Ammon's horn (tissue), 1 donor: ENCODE measurements at places on chromosomes 5 and 9.

GRCh38 chr5:148811756-148812155 is 14.7 kb upstream of the ADRB2 start:
- no peak for DNase-seq

DNA sequence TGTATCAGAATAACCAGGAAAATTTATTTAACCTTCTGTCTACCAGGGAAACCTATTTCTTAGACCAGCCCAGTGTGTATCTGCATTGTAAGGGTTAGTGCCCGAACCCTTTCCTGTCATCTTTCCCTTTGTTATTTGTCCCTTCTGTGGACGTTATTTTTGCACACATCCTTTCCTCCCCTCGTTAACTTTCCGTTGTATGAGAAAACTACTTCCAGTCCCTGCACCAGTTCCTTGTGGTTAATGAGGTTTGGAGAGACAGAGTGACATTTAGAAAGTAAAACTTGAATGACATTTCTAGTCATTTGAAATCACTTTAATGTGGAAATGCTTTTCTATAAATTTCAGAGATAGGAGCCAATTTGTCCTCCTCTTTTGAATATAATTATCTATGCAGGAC is 4.3 kb upstream of the IFNB1 start:
- DNase-seq, result no peak

DNA sequence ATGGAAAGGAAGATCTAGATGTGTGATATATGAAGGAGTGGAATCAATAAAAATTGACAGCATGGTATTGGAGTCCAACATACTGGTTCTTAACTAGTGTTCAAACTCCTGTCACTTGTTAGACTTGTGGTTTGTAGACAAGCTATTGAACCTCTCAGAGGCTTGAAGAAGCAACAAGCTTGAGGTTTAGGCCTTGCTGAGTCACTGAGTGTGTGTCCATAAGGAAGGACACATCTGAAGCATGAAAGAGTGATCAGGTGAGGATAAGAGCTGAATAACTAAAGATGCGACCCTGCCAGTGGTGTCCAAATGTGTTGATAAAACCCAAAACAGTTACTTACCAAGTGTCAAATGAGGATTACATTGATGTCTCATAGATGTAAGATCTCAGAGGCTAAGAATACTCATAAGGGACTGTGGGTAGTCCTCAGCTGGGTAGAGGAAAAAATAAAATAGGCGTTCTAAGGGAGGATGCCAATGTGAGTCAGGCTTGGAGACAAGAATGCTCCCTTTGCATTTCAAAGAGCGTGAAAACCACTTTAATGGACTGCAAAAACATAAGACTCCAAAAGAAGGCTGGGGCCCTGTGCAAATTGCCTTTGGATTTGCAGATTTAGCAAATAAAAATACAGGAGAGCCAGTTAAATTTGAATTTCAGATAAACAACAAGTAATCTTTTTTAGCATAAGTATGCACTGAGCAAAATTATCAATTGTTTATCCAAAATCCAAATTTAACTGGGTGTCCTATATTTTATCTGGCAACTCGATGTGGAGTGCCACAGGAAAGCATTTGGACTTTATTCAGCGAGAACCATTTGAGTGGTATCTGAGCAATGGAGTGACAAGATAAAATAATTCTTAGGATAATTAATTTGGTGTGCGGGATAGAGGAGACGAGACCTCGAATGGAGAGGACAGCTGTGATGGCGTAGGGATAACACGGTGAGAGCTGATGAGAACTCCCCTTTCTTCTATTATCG is 757.3 kb upstream of the WWC1 start:
- DNase-seq, result no peak

DNA sequence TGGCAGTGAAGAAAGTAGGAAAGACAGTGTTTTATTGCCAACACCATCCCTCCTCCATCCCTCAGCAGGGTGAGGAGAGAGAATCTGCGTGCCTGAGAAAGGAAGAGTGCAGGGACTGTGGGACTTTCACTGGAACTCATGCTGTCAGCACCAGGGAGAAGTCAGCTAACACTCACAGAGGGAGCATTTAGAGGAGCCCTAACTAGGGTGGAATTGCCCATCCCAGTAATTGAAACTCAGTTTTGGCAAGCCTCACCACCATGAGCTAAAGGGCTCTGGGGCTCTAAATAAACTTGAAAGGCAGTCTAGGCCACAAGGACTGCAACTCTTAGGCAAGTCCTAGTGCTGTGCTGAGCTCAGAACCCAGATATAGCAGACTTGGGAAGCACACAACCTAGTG is 622.3 kb downstream of the SEMA5A start:
- DNase-seq, result no peak

DNA sequence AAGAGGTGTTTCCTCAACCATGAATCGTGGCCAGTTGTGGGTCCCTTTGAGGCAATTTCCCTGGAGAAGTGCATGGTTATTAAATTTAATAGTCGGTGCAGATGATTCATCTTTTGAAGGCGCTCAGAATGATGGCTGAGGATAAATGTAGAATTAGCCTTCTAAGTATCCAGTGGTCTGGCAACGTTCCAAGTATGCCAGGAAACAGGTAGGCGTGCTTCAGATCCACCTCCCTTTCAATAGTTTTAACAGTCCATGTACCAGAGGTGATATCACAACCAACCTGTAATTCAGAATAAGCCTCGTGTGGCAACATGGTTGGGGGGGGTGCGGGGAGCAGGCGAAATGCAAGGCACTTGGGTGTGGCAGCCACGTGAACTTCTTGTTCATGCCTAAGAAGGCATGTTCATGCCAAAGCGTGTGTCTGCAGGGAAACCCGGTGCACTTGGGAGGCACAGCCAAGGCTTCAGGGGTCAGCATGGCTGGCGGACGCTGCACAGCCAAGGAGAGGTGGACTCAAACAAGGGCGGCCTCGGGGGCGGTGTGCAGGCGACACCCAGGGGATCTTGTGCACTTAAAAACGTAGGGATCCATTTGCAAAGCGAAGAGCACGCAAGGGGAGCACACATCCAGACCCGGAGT is 5.2 kb upstream of the NKD2 start:
- no peak for DNase-seq

GRCh38 chr5:33315189-33315588 is 125.6 kb upstream of the TARS1 start:
- no peak for DNase-seq

GRCh38 chr5:157166214-157167213 is at the start of gene GARIN3:
Gene GARIN3, minus strand, starts transcription at chr5:157166264. Its CDS starts 96 bp downstream, at chr5:157166168.
- DNase-seq, result no peak

GRCh38 chr5:150641006-150641570 is 628 bp downstream of the SYNPO start:
- no peak for DNase-seq

- DNase-seq, result no peak
Measured at GRCh38 chr5:30195036-30195435, 998.5 kb upstream of the CDH6 start.

- no peak for DNase-seq
Measured at GRCh38 chr5:135319458-135319857, 79.6 kb downstream of the MACROH2A1 start.

DNA sequence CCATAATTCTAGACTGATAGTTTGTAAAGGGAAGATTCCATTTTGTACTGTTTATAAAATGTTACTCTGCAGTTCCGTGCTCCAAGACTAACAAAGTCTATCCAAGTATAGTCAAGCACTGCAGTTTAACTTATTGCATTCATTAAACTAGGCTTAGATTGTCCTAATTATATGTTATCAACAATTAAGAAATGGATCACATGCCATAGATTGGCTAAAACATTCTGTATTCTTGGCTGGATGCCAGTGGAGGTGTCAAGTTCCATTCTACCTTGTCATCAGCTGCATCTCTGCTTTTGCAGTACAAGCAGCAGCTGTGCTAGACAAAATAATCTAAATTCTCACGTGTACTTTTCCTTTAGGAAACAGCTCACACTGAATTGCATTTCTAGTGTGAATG is 69.4 kb upstream of the MEF2C start:
- no peak for DNase-seq

- no peak for DNase-seq
Measured at GRCh38 chr9:78133751-78134150, 102.1 kb upstream of the CEP78 start.

- peak; percentile 42 for DNase-seq
Measured at GRCh38 chr5:77893225-77893860, 117.2 kb upstream of the TBCA start.

- DNase-seq, result no peak
Measured at GRCh38 chr5:154214371-154215106, 24.0 kb downstream of the GALNT10 start.

- no peak for DNase-seq
Measured at GRCh38 chr5:172156541-172156994, 31.5 kb downstream of the STK10 start.

- no peak for DNase-seq
Measured at GRCh38 chr5:123659495-123659894, 147.5 kb downstream of the CSNK1G3 start.

GRCh38 chr5:85268194-85268593 is 883.5 kb upstream of the EDIL3 start:
- no peak for DNase-seq

DNA sequence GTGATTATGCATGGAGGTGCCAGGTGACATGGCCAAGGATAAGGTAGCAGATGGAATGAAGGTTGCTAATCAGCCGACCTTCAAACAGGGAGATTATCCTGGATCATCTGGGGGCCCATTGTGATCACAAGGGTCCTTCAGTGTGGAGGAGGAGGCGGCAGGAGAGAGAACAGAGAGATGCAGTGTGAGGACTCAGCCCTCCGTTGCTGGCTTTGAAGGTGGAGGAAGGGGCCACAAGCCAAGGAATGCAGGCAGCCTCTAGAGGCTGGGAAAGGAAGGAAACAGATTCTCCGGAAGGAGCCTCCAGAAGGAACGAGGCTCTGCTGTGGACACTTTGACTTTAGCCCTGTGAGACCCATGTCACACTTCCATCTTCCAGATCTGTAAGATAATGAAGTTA is 27.4 kb upstream of the EEIG1 start:
- DNase-seq, result no peak
